Stimulated activated CD4-positive, alpha-beta T cell treated with anti-CD3 and anti-CD28 coated beads, Interleukin-1b, Interleukin-23, amount 100 ng/mL, for 1 hour (primary cell): ENCODE measurements at places on chromosomes 1 and 21.

- DNase-seq: no peak
These were observed 24.4 kb downstream of the TMCO4 start for GRCh38 chr1:19775317-19775716.

GRCh38 chr21:26846036-26846931 lies 1.1 kb upstream of the ADAMTS1 start:
- no peak for DNase-seq

GRCh38 chr1:226912587-226913176 lies 27.4 kb upstream of the COQ8A start:
- no peak for DNase-seq

DNA sequence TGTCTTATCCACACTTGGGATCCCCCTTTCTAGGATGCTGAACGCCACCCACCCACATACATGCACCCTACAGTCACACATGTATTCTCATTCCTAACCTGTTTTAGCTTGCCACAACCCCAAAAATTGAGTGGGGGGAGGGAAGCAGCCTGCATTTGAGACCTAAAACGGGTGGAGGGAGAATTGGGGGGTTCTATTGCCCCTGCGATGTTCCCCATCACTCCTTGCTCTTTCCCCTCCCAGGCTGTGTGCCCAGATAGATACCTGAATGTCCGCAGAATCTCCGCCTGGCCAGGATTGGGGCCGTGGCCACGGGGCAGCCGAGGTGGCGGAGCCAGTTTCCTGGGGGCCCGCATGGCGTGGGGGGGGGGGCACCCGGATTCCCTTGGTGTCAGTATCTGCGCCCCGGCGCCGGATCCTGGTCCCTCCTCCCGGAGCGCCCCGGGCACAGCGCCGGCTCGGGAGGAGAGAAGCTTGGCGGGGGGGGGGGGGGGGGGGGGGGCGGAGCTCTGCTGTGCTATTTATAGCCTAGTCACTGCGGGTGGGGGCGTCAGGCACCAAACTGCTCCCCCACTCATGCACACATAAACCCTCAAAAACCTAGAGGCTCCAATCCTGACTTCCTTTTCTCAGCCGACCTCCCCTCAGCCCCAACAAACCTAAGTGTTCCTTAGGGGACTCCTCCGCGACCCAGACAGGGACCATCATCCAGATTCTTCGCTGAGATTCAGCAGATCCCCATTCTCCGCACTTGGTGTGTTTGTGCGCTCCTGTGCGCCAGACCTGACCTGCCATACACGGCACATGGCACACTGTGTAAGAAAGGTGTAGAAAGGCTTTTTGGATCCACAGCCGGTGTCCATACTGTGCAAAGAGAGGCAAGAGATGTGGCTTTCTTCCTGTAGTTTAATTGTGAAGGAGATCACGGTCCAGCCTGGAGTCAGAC lies 1.9 kb downstream of the ANKRD34A start:
- DNase-seq: no peak

DNA sequence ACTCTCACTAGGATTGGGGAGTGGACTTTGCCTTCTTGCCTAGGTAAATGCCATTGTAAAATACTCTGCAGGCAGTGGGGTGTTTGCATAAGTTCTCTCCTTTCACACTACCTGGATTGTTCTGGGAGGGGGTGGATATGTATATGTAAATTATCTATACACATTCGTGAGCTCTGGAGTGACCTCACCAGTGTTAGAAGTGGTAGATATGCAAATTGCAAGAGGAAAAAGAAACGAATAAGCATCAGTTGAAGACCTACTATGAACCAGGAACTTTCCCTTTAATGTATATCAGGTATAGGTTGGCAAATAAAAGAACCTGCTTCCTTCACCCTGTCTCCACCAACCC lies 1.5 kb upstream of the ARHGEF11 start:
- no peak for DNase-seq

DNA sequence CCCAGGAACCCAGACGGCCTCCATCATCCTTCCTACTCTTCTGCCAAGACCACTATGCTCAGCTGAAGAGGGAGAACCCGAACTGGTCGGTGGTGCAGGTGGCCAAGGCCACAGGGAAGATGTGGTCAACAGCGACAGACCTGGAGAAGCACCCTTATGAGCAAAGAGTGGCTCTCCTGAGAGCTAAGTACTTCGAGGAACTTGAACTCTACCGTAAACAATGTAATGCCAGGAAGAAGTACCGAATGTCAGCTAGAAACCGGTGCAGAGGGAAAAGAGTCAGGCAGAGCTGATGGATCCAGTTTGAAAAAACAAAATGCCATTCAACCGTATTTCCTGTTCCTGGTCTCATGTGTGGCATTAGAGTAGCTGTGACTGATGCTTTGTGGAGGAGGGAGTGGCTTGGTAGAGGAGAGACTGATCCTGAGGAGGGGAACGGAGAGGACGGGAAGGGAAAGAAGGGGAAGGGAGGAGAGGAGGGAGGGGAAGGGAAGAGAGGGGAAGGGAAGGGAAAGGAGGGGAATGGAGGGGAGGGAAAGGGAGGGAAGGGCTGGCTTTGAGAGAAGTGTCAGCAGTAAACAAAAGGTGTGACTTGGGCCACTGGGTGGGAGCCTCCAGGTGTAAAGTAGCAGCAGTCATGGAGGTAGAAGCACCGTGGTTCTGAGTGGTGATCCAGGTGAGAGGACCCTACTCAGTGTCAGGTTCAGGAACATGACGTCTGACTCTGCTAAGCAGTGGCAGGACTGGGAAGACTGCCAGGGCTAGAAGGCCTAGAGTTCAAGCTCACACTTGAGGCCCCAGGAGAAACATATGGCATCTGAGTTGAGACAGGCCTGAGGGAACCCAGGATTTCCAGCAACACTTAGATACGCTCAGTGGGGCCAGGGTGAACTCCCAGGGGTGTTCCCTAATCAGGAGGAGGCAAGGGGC lies 846 bp downstream of the HMGB4 start:
- no peak for DNase-seq

DNA sequence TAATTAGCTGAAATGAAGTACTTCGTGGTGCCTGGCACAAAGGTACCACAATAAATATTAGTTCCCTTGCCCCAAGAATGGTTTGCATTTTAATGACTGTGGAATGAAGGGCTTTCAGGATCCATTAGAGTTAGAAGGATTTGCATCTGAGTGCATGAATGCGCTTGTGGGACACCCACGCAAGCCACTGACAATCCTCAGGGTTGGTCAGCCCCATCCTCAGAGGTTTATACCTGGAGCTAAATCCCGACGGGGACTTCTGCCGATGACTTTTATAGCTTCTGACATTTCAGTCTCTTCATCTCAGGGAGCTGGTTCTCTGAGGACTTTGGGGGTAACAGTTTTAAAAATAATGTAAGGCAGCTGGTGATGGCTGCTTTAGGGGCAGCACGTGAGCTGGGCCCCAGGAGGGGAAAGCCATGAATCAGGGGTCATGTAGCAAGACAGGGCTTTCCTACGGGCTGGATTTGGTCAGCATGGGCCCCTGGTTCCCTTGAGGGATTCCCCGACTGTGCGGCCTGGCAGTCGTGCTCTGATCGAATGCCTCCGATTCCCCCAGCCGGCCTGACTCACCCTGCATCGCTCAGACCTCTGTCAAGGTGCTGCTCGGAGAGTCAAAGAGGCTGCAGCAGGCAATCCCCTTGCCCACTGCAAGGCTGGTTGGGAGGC lies 20.8 kb upstream of the IL10 start:
- DNase-seq: no peak

- DNase-seq: no peak
These were observed 39.1 kb upstream of the ADAM30 start for GRCh38 chr1:119935373-119935772.

DNA sequence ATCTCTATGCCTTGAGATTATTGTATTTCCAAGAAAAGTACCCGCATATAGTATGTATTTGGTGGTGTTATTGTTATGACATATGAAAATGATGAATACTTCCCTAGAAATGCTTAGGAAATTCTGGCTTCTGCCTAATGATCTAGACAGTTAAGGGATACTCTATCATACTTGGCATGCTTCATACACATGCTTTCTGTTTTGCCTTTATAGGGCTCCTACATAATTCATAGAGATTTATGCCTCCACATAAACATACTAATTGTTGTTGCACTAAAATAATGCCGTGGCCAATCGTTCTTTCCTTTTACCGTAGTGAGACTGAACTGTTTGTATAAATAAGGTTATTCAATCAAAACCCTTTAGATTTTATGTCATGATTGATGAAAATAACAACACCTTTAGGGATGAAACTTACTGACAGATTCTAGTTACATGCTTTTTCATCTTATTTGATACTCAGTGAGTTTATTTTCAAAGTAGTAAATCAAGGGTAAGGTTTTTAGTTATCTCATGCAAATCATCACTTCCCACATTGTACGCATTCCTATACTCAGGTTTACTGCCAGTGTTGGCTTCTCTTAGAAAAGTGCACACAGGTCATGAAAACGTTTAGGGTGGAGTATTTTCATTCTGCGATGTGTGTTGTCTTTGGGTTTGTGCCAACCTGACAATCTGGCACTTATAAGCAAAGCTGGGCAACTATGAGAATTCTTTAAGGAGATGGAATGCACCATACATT lies 40.5 kb upstream of the SCYL3 start:
- no peak for DNase-seq

GRCh38 chr1:220707160-220707559 lies 17.0 kb downstream of the C1orf115 start:
- no peak for DNase-seq

DNA sequence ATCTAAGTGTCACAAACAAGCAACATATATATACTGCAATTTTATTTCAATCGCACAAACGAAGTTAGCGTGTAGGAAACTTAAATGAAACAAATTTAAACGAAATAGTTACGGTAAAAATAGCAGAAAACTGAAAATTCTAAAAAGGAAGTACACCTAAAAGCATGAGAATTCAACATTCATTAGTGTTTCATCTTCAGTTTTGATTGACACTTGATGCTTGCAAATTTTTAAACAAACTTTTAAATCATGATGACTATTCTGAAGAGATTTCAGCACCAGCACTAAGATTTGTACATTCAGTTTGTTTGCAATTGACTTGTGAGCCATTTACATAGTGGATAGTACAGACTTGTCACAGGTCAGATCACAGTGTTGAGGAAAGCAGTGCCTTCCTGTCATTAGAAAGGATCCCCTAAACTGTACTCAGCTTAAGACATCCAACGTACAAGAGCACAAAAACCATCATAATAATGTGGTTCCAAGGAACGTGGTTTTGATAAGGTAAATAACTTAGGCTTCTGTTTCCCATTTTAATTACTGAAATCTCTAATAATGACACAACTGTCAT lies 67.0 kb upstream of the LBR start:
- no peak for DNase-seq

GRCh38 chr1:12709696-12710095 lies 6.2 kb upstream of the AADACL3 start:
- DNase-seq: no peak

GRCh38 chr1:204915861-204916495 lies 45.3 kb downstream of the NFASC start:
- no peak for DNase-seq

DNA sequence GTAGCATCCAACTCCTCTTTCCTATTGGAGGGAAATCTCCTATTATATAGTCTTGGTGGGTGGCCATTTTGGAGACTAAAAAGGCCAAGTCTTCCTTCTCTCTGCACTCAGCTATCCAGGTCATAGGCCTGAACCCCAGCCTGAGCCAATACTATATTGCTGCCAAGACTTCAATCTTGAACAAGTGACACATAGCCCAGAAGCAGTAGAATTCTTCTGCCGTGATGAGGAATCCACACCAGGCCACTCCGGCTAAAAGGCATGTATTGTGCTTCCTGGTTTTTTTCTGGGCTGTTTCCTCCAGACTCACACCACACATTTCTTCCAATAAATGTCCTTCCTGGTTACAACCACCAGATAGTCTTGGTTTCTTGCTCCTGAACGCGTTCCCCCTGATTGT lies 43.0 kb downstream of the ATF3 start:
- no peak for DNase-seq

DNA sequence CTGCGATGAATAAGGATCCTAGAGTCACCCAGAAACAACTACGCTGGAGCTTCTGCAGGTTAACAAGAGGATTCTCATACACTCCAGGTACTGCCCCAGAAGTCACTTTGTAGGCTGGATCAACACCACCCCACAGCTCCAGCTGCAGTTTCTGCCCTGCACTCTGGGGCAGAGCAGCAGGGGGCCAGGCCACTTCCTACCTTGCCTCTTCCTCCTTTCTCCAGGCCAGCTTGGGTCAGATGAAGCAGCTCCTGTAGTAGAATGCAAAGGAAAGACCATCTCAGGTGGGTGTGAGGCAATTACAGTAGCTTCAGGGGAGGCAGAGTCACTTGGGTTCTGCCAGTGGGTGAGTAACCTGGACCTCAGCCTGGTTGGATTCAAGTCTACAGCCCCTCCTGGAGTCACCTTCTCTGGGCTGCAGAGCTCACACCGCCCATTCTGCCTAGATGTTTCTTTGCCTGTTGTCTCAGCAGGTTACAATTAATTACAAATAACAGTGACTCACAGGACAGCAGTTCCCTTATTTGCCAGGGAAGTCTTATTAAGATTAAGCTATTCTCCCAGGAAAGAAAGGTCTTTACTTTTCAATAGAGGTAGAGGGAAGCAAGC lies 24.4 kb upstream of the BCAR3 start:
- DNase-seq: no peak

DNA sequence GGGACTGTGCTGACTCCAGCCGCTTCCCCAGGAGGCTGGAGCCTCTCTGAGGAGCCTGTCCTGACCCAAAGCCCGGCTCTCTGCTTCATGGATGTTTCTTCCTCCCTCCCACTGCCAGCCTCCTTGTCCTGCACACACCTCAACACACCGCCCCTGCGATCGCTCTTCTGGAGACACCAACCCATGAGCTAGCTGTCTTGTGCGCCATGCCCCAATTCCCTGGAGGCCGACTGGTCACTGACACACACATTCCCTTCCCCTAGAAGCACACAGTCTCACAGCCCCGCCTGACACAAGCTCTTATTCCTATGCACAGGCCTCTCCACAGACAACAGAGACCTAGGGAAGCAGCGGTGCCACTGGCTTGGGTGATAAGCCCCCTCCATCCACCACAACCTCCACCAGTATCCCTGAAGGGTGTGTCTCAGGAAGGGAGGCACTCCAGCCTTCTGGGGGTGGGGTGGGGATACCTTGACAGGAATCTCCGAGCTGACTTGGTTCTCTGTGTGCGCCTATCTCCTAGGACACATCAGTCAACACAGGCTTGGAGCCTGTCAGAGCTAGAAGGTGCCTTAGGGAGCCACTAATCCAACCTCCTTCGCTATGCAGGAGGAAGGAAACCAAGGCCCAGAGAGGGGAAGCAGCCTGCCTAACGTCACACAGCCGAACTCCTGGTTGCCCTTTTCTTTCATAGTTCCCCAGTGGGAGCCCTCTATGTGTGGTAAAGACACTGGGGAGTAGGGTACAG lies 31.1 kb downstream of the AHDC1 start:
- no peak for DNase-seq
